ENCODE measurements at places on chromosomes 1 and 21.
A peak's percentile ranks its signal among the peaks of the same experiment; 100 is the strongest.

GRCh38 chr1:21000245-21000594 is 176.5 kb downstream of the EIF4G3 start:
- DNase-seq: no peak

GRCh38 chr1:87506147-87506546 is 177.5 kb downstream of the LMO4 start:
- peak; percentile 65 for DNase-seq

- peak; percentile 48 for DNase-seq
Observed at GRCh38 chr1:43799656-43800635, 92.6 kb downstream of the ST3GAL3 start.

- DNase-seq: peak; percentile 67
Observed at GRCh38 chr1:39720094-39720999, 18.3 kb upstream of the PPIE start.

GRCh38 chr1:152109231-152109997 is 5.8 kb downstream of the TCHH start:
- DNase-seq: no peak

DNA sequence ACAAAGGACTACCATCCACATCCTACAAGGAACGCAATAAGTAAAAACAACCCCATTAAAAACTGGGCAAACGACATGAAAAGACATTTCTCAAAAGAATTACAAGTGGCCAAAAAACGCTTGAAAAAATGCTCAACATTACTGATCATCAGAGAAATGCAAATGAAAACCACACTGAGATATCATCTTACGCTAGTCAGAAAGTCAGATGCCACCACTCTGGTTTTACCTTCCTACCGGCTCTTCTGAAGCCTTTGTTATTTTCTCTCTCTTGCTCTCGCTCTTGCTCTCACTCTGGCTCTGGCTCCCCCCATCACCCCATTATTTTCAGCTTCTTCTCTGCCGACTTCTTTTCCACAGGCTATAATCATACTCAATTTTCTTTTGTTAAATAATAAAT is 38.8 kb downstream of the VPS45 start:
- DNase-seq: no peak
